ENCODE measurements at places on chromosomes 16 and 17. TPM values are rescaled to one million over a fixed set of nuclear protein-coding genes. Genes with fewer than 3 reads are reported as not detected.

The PLEKHG4 gene
- total RNA-seq, result 9.7 TPM

The ATAD5 gene
- total RNA-seq, result 4.3 TPM

The ERN2 gene
- not detected for total RNA-seq

The UTS2R gene
- total RNA-seq, result not detected

The KRTAP9-2 gene
- not detected for total RNA-seq
